Amniotic stem cell (primary cell): ENCODE measurements at places on chromosomes 3 and 15.

DNA sequence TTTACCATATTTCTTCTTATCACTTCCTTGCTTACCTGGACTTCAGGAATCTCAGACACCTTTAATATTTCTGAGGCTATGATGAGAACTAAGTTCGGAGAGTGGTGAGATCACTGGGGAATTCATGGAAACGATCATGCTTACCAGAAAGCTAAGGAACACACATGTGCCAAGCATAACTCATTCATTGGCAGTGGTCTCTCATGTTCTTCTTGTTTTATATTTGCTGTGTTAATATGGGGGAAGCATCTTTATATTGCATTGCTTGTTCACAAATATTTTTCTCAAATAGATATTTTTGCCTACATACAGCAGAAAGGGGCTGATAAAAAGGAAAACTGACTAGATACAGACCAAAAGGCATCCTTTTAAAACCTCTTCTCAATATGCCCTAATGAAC is 55.8 kb downstream of the COL6A6 start:
- DNase-seq = no peak

- DNase-seq = no peak
Measured at GRCh38 chr15:77036537-77037387, 34.1 kb downstream of the TSPAN3 start.

GRCh38 chr3:188926111-188926510 is 245.7 kb upstream of the TPRG1 start:
- no peak for DNase-seq

DNA sequence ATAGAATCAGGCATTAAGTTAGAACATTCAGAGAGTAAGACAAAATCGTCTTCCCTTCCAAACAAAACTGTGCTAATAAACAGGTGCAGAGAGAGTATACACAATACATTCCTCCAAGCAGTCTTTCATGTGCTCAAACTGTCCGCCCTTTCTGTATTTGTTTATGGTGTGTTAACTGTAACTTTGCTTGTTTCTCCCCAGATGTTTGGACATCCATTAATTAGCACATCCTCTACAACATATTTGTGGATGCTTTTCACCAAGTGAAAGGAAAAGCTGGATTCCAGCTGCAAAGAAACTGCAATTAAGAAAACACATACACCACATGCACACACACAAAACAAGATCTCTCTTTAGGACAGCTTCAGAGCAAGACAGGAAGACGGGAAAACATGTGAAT is 912.6 kb downstream of the NTRK3 start:
- no peak for DNase-seq

- DNase-seq = no peak
Measured at GRCh38 chr3:23940775-23941174, 4.3 kb upstream of the NR1D2 start.

DNA sequence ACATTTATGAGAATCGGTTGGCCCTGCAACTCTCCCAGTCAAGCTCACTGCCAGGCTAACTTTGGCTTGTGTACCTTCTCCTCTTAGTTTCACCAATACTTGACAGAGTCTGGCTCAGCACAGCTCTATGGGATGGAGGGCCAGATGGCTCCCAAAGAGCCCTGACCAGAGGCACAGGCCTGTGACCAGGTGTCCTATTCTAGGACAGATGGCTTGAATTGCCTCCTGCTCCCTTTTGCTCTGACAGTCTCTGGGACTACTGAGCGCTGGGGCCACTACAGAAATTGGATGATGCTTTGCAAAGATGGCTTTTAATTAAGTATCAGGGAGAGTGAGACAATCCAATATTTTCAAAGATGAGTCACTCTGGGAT is 10.3 kb upstream of the ARID3B start:
- no peak for DNase-seq

DNA sequence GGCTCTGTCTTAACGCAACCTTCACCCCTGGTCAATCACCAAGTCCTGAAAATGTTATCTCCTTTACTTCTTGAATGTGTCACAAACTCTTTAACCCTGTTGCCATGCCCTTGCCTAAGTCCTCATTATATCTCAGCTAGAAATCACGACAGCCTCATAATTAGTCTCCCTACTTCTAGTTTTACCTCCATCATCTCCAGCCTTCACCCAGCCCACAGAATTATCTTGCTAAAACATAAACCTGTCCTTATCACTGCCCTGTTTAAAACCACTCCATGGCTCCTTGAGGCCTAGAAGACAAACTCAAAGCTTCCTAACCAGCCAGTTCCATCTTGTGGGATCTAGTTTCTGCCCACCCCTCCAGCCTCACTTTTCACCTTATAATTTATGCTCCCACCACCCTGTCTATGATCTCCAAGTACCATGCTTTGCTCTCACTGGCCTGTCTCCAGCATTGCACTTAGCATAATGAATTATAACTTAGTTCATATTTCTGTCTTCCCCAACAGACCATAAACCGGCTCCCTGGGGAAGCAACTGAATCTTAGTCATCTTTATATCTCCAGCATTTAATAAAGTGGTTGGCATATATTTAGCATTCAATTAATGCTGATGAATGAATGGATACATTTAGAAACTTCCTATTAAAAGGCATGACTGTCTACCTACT is 39.2 kb downstream of the GPR176 start:
- DNase-seq = no peak
